ENCODE measurements at places on chromosomes 2 and 18.

DNA sequence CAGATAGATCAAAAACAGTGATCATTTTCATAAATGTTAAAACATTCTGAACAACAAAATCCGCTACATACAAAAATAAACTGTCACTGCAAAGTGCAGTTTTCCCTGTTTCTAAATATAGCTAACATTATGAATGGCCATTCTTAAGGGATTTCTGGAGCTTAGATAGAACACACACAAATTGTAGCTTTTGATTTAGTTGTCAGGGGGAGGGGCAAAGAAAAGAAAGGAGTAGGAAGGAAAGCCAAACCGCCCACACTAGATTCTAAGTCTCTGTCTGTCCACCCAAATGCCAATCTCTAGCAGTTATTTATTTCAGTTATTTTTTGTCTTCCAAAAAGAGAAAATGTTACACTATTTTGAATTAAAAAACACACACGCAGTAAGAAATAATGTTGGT lies 182.4 kb downstream of the CDH2 start:
- DNase-seq: no peak

GRCh38 chr2:17299891-17300540 lies 218.2 kb downstream of the RAD51AP2 start:
- DNase-seq: no peak

DNA sequence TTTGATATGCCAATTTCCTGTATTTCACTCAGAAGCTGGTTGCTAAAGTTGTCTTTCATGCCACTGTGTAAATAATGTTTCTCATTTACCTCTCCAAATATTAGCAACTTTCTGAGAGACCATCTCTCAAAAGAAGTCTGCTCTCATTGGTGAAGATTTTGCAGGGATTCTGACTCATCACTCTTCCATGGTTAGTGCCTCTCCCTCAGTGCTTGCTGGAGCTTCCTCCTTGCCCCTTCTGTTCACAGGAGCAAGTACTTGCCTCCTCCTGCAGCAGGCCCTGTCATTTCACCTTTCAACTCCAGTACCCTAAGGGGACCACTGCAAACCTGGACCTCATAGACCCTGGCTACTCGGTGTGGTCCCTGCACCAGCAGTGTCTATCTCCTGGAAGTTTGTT lies 168.8 kb downstream of the ZNF385B start:
- DNase-seq: no peak

GRCh38 chr2:203987959-203988358 lies 51.4 kb downstream of the ICOS start:
- DNase-seq: no peak

GRCh38 chr18:47953471-47953931 lies 23.0 kb upstream of the SMAD2 start:
- DNase-seq: no peak

DNA sequence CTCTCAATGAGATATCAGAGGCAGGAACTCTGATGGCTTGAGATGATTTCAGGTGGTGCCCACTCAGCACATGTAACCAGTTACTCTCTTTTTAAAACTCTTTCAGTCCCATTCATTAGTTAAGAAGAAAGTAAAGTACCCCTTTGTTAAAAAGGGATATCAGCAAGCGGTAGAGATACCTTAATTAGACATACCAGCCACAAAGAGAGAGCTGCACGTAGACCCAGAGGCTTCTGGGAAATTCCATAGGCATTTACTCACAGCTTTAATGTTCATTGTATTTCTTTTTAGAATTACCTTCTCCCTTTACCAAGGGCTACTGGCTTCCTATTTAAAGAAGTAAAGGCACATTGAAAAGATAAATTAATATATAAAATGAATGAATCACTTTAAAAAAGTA lies 63.3 kb downstream of the LYPD6B start:
- no peak for DNase-seq

GRCh38 chr2:66507673-66508201 lies 72.8 kb downstream of the MEIS1 start:
- no peak for DNase-seq

DNA sequence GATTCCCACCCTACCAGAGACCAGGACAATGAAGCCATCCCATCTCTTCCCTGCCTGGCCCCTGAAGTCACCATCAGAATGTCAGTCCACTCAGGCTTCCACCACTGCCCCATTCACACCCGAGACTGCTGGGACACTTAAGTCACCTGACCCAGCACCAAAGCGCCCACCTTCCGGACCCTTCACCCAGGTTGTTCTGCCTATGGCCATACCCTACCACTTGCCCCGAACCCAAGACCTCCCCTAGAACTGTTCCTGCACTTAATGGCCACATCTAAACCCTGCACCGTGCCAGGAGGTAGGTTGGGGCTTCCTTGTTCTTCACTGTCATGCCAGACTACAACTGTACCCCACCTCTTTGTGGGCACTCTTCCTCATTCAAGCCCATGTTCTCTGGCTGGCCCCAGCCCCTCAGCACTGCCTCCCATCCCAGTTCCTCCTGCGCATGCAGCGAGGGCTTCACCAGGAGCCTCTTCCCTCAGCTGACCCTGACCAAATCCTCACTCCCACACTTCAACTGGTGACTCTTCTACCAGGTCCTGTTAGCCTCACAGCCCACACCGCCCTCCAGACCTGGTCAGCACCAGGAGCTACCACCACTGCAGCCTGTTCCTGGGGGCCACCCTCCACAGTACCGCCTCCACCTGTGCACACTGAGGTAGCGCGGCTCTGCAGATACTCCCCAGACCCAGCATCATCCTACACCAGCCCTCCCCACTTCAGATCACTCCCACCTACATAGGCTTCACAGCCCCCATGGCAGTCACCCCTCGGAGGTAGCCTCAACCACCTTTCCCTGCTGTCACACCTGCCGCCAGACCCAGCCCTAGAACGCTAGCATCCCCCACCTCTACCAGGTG lies 8.3 kb upstream of the ADRA2B start:
- DNase-seq: no peak

GRCh38 chr2:42793334-42794270 lies 1.2 kb upstream of the HAAO start:
- no peak for DNase-seq

DNA sequence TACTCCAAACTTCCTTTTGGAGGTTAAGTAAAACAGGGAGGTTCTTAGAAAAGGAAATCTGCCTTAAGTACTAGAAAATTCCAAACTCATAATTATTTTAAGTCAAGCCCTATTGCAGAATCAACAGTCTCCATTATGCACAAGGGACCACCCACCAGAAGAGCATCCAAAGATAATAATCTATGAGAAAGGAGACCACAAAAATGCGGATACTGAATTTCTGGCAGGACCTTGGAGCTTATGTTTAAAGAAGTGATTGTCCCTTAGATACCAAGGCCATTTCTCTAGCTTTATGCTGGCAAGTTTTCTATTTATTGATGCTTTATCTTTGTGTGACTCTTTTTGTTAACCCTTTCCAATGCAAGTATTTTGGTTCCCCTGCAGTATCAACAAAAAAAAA lies 404.0 kb upstream of the MMADHC start:
- no peak for DNase-seq

- DNase-seq: no peak
Observed at GRCh38 chr18:76463872-76464271, 31.2 kb downstream of the ZNF516 start.

- DNase-seq: no peak
Observed at GRCh38 chr2:113679457-113679856, 52.4 kb downstream of the RABL2A start.

- DNase-seq: no peak
Observed at GRCh38 chr2:219739866-219740440, 112.5 kb downstream of the SLC4A3 start.

DNA sequence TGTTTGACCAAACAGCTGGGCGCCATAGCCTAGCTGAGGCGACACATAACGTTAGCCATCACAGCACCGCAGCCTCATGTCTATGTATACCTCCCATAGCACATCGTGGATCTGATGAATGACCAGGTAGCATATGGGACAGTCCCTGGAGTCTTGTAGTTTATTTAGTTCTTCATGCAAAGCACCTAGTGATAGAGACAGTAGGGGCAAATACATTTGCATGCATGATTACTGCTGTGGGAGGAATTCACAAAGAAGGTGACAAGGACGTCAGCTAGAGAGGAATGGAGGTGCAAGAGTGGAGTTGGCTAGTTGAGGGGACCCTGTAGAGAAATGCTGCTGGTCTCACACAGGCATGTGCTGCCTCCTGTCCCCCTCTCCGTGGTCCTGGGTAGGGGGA lies 478.9 kb upstream of the HS6ST1 start:
- DNase-seq: no peak

GRCh38 chr2:8857709-8858108 lies 20.3 kb upstream of the KIDINS220 start:
- no peak for DNase-seq

GRCh38 chr18:75533209-75533608 lies 105.7 kb upstream of the SMIM21 start:
- no peak for DNase-seq

Measured in stimulated activated effector memory CD8-positive, alpha-beta T cell treated with anti-CD3 and anti-CD28 coated beads, Interleukin-12 subunit alpha, Interleukin-12 subunit beta, amount 100 ng/mL, for 72 hours (primary cell).